ENCODE measurements at places on chromosomes 2 and 18. TPM values are rescaled to one million over a fixed set of nuclear protein-coding genes. Genes with fewer than 3 reads are reported as not detected.

GRCh38 chr2:110818767-110819481, 86.6 kb downstream of the ACOXL start:
- DNase-seq = no peak

GRCh38 chr18:13265008-13265910, 46.7 kb downstream of the LDLRAD4 start:
- DNase-seq = no peak

IL36RN gene
- total RNA-seq = not detected

DNA sequence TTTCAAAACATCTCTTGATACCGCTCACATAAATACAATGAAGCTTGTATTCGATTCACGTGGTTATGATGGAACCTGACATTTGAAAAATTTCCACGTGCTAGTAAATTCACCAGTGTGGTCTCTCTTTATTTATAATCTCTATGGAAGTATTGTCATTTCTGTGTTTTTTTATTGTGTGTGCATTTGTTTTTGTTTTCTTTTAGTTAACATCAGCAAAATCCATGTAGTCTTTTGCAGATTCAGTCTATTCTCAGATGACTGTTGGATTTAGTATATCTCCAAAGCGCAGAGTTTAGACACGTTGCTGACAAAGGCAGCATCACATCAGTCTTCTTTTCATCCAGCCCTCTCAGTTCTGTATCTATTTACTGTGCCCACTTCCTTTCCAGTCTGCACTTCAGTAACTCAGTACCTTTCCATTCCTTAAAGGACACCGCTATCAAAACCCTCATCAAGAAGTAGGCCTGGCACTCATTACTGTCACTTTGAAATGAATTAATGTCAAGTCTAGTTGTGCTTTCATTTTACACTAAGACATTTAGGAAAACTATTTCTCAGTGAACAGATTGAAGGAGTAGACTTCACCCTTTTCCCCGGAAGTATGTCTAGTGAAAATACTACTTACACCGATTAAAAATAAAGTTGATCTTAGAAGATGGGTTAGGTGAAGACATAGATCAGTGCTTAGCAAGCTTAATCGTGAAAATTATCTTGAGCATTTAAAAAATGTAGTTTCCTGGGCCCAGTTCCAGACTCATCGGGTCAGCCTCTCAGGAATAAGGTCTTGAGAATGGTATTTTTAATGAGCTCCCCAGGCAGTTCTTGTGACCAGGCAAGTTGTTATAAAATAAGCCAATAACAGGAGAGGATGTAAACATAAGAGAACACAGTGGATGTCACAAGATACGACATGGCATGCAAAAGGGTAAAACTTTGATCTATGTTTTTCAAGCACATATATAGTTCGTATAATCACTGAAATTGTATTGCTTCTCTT, 506.8 kb upstream of the ZEB2 start:
- no peak for DNase-seq

GRCh38 chr18:79440316-79441110, 44.8 kb downstream of the NFATC1 start:
- DNase-seq = no peak

PLGLB1 gene
- total RNA-seq = 0.87 TPM

ARHGEF4 gene
- 1.4 TPM for total RNA-seq

GRCh38 chr2:68359889-68360288, 5.2 kb upstream of the PLEK start:
- DNase-seq = no peak

- peak; percentile 80 for DNase-seq
Measured at GRCh38 chr2:113876503-113877387, 13.1 kb upstream of the ACTR3 start.

REG3G gene
- not detected for total RNA-seq

- no peak for DNase-seq
Measured at GRCh38 chr18:28363124-28363523, 186.2 kb upstream of the CDH2 start.

CCL20 gene
- not detected for total RNA-seq

GRCh38 chr18:48727681-48728080, 188.8 kb downstream of the CTIF start:
- no peak for DNase-seq

- peak; percentile 36 for DNase-seq
Measured at GRCh38 chr18:62717169-62717924, 2.0 kb downstream of the PHLPP1 start.

GRCh38 chr2:71734620-71735019, 281.3 kb downstream of the DYSF start:
- DNase-seq = no peak

CRYGD gene
- not detected for total RNA-seq

DNA sequence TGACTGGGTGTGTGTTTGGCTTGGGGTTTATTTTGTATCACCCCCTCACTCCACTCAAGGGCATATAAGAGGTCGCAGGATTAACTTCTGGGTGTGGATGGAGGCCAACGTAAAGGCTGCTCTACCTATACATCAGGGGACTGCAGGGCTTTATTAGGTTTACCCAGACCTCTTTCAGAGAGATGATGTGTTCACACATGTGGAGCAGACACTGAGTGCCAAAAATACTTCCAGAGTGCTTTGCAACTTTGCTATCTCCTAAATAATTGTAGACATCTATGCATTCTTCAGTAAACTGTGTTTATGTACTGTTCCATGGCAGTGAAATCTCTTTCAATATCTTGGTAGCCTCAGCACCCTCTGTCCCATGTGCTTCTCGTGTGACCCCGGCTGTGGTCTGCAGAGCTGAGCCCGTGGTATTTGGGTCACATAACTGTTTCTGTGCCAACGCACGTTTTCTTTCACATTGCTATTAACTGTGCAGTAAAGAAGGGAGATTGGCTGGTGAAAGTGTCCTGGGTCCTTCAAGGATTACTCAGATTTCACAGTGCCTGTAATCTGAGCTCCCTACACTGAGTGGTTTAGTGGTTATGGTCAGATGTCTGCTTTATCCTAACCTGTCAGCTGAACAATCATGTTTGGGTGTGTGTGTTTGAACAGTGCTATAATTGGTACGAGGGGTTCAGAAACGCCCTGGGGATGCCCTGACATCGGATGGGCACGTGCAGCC, 208.1 kb downstream of the VAPA start:
- peak; percentile 91 for DNase-seq

KRTCAP3 gene
- total RNA-seq = not detected

KCNJ3 gene
- total RNA-seq = not detected

CNDP1 gene
- total RNA-seq = not detected

DNA sequence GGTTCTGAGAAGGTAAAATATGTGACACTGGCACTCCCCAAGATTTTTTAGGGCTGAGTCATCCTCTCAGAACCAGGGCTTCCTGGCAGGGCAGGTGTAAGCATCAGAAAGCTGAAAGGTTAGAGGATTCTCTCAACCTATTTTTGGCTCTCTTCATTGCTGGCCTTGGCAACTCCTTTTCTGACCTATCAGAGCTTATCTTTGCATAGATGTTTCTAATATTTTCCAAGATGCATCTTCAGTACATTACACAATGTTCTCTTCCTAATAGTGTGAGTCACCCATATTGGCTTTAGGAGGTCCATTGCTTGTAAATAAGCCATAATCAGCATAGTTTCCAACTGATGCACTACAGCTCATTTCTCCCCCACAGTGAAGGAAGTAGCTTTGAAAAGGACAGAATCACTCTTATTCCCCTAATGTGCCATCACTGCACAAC, 2008.4 kb upstream of the PIK3C3 start:
- DNase-seq = peak; percentile 10

DNA sequence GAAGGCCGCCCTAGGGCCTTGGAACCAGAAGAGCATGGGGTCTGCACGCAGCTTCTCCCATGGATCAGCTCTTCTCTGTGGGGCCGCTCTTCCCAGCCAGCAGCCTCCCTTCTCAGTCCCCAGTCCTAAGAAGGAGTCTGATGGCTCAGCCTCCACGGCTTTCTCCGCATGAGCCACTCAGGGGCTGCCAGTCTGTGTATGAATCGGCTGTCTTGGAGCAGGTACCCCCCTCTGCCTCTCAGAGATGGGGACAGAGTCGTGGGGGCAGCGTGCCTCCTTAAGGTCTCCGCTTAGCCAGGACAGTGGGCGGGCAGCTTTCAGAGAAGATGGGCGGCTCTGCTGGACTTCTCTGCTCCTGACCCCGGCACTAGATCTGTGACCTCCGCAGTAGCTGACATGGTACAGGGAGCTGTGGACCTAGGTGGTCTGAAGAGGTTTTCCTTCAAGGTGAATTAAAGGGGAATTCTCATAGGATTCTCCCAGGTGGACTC, 21.6 kb downstream of the INPP5D start:
- DNase-seq = no peak

GALR1 gene
- total RNA-seq = under 0.01 TPM

RETSAT gene
- total RNA-seq = 14.1 TPM

- DNase-seq = no peak
Measured at GRCh38 chr2:236127010-236127409, 41.2 kb downstream of the GBX2 start.

All from H4 (cell line).